ENCODE measurements at places on chromosomes 6 and 20.

DNA sequence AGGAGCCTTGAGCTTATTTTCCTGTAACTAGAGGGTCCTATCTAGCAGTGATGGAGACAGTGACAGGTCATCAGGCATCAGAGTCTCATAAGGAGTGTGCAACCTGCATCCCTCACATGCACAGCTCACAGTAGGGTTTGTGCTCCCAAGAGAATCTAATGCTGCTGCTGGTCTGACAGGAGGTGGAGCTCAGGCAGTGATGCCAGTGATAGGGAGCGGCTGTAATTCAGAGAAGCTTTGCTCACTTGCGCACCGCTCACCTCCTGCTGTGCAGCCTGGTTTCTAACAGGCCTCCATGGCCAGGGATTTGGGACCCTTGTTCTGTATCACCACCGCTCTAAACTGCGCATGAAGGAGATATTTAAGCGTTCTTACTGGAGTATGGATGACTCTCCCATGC is 5.3 kb downstream of the KIF25 start:
- DNase-seq = no peak

GRCh38 chr20:1935696-1936366 is 40.6 kb downstream of the SIRPA start:
- DNase-seq = no peak

- DNase-seq = no peak
Observed at GRCh38 chr6:99612551-99613408, 6.1 kb downstream of the PRDM13 start.

GRCh38 chr20:10864076-10864672 is 190.4 kb upstream of the JAG1 start:
- DNase-seq = no peak

DNA sequence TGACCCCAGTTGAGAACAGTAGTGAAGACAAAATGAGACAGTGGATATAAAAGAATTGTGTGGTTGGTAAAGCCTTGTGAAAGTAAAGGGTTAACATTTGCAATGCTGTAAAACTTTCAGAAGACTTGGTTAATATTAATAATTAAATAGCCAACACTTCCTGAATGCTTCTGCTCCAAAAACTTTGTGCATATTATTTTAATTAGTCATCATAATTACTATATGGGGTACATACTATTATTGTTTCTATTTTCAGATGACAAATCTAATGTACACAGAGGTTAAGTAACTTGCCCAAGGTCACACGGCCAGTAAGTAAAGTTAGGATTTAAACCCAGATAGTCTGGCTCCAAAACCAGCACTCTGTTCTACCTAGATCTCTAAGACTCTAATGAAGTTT is 291.3 kb downstream of the OGFRL1 start:
- DNase-seq = no peak

- no peak for DNase-seq
Observed at GRCh38 chr6:42177514-42178364, 4.6 kb downstream of the GUCA1A start.

DNA sequence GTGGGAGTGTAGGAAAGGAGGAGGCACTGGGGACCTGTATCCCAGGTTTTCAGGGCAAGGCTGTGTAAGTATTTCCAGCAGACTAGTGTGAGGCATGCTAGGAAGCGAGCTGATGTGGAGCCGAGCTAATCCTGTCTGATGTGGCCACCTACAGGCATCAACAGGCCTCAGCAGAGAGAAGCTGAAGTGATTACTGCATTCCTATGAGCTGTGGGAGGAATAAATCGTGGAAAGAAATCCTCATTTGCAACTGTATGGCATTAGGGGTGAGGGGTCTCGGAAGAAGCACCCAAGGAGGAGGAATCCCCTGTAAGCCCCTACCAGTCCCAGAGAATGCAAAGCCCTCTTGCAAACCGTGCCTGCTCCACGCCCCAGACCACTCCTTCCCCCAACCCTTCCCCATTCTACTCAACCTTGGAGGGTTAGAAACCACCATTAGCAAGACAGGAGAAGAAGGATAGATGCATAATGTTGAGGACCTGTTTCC is 41.6 kb downstream of the C6orf15 start:
- DNase-seq = no peak

GRCh38 chr20:40506537-40506939 is 182.5 kb downstream of the MAFB start:
- DNase-seq = no peak

DNA sequence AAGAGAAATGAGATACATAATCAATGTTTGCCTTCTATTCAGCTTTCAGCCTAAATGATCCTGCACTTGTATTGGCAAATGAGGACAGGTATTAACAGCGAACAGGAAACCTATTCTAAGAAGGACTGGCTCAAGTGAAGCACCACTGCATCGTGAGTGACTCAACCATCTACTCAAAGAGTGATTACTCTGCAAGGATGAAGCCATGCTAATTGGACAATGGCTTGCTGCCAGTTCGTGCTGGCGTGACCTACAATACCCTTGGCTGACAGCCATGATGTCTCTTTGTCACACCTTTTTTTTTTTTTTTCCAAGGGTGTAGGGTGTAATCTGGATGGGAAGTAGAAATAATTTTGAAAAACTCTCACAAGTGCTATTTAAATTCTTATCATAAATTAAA is 104.9 kb downstream of the GJA10 start:
- no peak for DNase-seq

GRCh38 chr20:48060841-48061720 is 275.8 kb upstream of the SULF2 start:
- DNase-seq = no peak

DNA sequence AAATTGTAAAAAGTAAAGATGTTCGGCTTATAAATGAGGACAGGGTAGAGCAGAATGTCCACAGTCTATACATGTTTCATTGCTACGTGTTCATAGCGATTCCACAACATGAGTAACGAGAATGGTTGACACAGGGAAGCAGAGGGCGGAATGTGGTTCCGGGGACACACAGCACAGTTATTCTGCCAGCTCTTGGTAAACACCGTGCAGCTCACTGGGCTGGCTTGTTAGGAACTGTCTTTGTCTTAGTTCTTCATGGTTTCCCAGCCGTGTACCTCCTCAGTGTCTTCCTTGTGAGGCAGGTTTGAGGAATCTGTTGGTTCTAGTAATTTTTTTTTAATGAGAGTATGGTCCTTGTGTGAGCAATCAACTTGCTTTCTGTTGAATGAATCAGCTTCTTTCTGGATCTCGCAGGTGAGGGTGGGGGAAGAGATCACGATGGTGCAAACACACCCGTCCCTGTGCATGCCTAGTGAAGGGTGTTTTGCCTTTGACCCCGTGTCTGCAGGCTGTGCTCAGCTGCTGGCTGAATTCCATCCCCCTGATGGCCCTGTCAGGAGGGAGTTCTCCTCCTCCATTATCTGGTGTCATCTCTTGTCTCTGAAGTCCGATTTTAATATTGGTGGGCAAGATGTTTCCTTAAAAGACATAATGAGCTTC is 168.2 kb downstream of the SMOC2 start:
- no peak for DNase-seq
